NCI-H2171 treated with DMSO at 0.1 percent for 48 hours (cell line): ENCODE measurements at places on chromosomes 12 and 14.

GRCh38 chr14:52059649-52060048 is 9.2 kb downstream of the NID2 start:
- DNase-seq: no peak

GRCh38 chr12:80692114-80692513 is 15.3 kb upstream of the MYF6 start:
- peak; percentile 99 for DNase-seq

GRCh38 chr12:109016016-109016415 is 4.9 kb downstream of the SVOP start:
- no peak for DNase-seq

GRCh38 chr12:40012711-40013110 is 93.2 kb downstream of the SLC2A13 start:
- no peak for DNase-seq

- no peak for DNase-seq
Measured at GRCh38 chr12:34402228-34402898, 380.1 kb downstream of the ALG10 start.
